ENCODE measurements at places on chromosomes 1 and 21.
A peak's percentile ranks its signal among the peaks of the same experiment; 100 is the strongest.

GRCh38 chr1:172453153-172453545 lies 9.3 kb upstream of the PIGC start:
- DNase-seq: no peak

DNA sequence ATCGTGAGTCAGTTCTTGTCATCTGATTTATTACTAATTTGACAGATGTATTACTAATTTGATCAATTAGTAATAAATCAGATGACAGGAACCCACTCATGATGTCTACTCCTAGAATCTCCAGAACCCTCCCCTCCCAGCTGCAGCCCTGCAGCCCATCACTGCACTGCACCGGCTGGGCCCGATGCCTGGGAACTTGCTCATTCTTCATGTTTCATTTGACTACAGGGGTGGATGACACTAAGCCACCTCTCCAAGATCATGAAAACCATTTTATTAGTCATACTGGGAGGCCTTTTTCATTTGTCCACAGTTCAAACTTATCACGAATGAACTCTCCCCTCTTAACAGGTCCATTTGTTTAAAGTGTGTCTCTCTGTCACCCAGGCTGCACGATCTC lies 41.0 kb downstream of the KCNH1 start:
- no peak for DNase-seq

GRCh38 chr1:76465030-76465429 lies 390.5 kb downstream of the ST6GALNAC3 start:
- DNase-seq: no peak

GRCh38 chr1:203089651-203090045 lies 3.8 kb upstream of the MYOG start:
- DNase-seq: no peak

DNA sequence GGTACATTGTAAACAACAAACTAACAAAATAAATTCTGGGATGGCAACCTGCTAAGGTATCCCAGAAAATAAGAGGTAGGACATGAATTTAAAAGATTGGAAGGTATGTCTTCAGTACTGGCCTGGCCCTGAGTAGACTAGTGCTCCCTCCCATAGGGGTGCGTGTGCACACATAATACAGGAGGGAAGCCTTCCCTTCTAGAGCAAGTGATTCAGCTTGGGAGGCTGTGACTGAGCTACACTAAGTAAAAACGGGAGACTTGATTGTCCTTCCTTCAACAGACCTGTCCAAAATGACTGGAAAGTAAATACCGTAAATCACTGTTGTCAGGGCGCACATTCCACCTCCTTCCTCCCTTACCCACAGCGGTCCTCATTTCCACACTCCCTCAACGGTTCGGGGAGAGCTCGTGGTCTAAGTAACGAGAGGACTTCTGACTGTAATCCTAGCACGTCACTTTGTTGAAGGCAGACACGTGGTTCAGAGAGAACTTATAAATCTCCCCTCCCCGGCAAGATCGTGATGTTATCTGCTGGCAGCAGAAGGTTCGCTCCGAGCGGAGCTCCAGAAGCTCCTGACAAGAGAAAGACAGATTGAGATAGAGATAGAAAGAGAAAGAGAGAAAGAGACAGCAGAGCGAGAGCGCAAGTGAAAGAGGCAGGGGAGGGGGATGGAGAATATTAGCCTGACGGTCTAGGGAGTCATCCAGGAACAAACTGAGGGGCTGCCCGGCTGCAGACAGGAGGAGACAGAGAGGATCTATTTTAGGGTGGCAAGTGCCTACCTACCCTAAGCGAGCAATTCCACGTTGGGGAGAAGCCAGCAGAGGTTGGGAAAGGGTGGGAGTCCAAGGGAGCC lies at the start of gene TGFB2:
TGFB2 (plus strand) TSS at position 523 of the 859 bp plus-strand sequence. CDS start 1,366 bp downstream, outside the sequence.
- no peak for DNase-seq

DNA sequence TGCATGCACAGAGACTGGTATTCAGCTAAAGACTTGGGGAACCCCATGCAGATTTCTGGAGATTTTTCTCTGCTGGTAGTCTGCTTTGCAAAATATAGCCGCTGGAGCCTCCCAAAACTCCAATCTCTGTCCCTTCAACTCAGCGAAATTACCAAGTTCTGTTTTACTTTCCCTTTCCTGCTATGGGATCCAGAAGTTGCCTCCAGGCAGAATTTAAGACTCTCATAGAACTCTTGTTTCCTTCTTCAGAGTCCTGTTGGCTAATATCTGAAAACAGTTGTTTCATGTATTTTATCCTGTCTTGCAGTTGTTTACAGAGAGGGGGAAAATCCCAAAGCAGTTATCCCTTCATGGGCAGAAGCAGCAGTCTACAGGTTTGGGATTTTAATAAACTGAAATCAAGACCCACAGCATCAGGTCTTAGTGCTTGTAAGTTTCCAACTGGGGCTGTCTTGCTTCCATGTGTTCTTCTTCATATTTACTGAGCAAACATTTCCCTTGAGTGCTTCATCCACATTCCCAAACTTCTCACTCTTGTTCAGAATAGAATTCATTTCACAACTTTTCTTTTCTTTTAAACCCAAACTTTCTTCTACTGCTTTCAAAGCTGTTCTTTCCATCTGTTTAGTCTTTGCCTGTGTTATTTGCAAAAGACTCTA lies 221.3 kb upstream of the DMRTA2 start:
- no peak for DNase-seq

DNA sequence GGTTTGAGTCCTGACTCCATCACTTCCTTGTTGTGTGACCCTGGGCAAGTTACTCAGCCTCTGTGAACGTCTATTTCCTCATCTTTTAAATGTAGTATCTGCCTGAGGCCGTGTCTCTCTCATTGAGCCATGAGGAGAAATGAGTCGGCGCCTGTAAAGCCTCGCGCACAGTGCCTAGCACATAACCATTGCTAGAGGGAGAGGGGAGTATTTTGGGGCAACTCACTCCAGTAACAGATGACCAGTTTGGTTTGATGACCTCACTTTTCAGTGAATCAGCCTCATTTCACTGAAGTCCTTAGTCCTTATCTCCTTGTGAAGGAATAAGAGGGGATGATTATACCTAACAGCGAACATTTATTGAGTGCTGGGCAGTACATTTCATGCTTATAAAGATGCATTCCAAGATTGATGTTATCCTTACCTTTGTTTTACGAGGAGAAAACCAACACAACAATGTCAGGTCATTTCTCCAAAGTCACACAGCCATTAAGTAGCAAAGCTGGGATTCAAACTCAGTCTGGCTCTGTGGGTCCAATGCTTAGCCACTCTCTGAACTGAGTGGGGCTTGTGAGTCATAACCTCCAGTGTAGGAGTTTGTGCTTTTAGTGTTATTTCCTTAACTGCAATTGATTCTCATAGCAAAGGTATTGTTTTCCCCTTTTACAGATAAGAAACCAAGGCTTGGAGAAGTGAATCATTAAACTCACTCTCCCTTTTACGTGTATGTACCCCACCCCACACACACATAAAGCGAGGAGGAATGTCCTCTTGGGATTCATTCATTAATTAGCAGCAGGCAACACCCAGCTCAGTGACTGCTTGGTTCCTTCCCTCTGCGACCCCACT lies 25.9 kb downstream of the KCNC4 start:
- DNase-seq: no peak

DNA sequence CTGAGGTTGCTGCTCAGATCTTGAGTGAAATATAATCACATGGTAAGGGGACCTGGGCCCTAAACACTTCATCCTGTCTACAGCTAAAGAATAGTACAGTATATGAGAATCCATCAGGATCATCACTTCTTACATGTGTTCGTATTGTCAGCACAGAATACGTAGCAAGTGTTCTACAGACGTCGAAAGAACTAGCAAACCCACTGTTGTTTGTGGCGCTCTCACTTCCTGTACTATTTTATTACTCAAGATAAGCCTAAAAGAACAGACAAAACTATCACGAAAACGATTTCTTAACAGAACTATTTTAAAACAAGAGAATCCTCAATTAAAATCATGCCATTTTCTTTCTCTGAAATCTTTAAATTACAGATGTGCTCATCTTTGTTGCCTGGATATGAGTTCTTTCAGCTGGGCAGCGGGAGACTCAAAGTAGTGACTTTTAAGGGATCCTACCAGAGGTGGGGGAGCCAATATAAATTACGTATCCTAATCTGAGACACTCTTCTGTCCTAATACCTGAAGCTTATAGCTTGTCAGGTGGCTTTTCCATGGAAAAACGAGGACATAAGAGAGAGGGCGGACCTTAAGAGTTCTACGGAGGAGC lies 724 bp downstream of the ST7L start:
- peak; percentile 10 for DNase-seq

DNA sequence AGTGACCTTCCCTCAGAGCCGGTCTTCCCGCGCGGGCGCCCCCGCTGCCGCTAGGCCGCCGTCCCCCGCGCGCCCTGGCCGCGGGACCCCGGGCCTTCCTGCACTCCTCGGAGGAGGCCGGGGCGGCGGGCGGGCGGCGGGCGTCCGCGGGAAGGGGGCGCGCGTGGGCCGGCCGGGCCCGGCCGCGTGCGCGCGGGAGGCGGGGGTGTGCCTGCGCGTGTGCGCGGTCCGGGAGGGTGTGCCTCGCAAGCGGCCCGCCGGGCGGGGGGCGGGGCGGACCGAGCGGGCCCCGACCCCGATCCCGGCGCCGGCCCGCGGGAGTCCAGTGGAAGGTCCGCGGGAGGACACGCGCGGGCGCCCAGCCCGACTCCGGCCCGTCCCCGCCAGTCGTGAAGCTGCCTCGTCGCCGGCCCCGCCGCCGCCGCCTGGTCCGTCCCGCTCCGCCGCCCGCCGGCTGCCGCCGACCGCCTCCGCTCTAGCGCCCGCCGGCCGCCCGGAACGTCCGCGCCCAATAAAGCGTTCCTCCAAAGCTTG lies 438 bp downstream of the MRPS6 start:
- peak; percentile 30 for DNase-seq

GRCh38 chr1:13751458-13751871 lies 51.5 kb downstream of the PRDM2 start:
- no peak for DNase-seq

DNA sequence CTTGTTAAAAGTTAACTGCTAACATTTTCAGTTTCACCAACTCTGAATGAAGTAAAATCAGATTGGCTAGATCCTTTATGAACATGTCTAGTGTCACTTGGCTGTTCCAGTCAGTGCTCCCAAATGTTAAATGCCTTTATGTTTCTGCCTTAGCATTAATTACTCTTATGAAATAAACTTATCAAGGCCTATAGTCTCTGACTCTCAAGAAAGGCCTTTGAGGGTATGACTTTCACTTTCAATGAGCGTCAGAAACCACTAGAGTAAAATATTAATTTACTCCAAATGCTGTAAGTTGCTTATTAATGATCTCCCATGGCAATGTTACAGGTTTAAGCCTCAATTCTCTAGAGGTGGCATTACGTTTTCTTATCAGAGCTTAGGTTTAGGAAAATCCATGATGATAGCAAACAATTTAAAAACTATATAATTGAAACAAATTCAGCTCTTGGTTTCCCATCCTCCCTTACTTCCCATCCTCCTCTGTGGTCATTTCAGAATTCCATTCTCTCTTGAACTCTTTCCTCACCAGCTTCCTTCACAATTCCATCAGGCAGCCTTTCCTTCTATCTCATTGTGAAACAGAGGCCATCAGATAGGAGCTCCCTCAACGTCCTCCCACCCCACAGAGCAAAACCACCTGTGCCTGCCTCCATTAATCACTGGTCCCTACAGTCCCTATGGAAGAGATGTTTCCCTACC lies 108.6 kb upstream of the COP1 start:
- DNase-seq: no peak

GRCh38 chr1:3453891-3454810 lies at the start of gene ARHGEF16:
ARHGEF16 (plus strand) TSS chr1:3454665; CDS start chr1:3463085, 8,420 bp downstream.
- no peak for DNase-seq

DNA sequence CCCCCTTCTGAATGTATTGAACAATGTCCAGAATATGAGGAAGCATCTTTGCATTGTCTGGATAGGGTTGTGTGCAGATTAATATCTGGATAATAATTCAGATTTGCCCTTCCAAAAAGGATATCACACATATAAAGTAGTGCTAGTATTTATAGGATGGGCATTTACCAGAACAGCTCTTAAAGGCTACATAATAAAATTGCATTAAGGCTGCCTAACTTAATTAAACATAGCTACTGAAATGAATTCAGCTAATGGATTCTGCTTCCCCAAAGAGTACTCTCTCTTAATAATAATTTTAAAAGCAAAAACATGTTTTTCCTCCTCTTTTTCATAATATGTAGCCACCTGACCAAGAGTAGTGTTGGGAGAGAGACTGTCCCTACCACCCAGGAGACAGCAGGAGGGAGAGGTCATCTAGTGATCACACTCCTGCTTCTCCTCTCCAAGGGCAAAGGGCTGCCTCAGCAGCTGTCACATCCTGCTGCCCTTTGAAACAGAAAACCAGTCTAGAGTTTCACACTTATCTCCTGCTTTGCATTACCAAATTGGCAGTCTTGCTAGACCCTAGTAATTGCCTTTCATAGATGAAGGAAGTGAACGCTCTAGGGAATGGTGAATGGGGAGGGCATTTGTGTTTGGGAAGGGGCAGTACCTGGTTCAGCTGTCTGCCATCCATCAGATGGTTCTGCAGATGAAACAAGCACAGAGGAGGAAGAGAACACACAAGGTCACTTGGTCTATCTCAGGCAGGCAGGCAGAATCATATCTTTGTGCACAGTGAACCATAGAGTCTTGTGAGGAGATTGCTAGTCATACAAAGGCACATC lies 29.3 kb upstream of the DDAH1 start:
- no peak for DNase-seq

DNA sequence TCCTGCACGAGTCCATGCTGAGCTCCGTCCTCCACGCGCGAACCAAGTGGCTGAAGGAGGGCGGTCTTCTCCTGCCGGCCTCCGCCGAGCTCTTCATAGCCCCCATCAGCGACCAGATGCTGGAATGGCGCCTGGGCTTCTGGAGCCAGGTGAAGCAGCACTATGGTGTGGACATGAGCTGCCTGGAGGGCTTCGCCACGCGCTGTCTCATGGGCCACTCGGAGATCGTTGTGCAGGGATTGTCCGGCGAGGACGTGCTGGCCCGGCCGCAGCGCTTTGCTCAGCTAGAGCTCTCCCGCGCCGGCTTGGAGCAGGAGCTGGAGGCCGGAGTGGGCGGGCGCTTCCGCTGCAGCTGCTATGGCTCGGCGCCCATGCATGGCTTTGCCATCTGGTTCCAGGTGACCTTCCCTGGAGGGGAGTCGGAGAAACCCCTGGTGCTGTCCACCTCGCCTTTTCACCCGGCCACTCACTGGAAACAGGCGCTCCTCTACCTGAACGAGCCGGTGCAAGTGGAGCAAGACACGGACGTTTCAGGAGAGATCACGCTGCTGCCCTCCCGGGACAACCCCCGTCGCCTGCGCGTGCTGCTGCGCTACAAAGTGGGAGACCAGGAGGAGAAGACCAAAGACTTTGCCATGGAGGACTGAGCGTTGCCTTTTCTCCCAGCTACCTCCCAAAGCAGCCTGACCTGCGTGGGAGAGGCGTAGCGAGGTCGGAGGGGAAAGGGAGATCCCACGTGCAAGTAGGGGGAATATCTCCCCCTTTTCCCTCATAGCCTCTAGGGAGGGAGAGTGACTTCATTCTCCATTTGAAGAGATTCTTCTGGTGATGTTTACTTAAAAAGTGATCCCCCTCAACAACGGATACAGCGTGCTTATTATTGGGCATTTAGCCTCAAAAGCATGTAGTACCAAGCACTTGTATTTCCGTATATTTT lies 991 bp downstream of the PRMT6 start:
- DNase-seq: peak; percentile 0

DNA sequence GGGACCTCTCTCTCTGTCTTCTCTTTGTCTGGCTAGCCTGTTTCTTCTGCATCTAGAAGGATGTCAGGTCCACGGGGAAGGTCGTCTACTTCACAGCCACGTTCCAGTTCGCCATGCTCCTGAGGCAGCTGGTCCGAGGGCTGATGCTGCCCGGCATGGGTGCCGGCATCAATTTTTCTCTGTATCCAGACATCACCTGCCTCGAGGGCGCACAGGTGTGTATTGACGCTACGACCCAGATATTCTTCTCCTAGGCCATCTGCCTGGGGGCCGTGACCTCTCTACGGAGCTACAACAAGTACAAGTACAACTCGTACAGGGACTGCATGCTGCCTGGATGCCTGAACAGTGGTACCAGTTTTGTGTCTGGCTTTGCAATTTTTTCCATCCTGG lies 841.6 kb upstream of the TMPRSS15 start:
- no peak for DNase-seq

Measured in stimulated activated CD8-positive, alpha-beta memory T cell treated with anti-CD3 and anti-CD28 coated beads, Interleukin-12 subunit alpha, Interleukin-12 subunit beta, amount 100 ng/mL, for 1 hour (primary cell).